ENCODE measurements at places on chromosomes 12 and 14.

GRCh38 chr12:109730306-109731145 lies 16.9 kb downstream of the FAM222A start:
- no peak for DNase-seq

DNA sequence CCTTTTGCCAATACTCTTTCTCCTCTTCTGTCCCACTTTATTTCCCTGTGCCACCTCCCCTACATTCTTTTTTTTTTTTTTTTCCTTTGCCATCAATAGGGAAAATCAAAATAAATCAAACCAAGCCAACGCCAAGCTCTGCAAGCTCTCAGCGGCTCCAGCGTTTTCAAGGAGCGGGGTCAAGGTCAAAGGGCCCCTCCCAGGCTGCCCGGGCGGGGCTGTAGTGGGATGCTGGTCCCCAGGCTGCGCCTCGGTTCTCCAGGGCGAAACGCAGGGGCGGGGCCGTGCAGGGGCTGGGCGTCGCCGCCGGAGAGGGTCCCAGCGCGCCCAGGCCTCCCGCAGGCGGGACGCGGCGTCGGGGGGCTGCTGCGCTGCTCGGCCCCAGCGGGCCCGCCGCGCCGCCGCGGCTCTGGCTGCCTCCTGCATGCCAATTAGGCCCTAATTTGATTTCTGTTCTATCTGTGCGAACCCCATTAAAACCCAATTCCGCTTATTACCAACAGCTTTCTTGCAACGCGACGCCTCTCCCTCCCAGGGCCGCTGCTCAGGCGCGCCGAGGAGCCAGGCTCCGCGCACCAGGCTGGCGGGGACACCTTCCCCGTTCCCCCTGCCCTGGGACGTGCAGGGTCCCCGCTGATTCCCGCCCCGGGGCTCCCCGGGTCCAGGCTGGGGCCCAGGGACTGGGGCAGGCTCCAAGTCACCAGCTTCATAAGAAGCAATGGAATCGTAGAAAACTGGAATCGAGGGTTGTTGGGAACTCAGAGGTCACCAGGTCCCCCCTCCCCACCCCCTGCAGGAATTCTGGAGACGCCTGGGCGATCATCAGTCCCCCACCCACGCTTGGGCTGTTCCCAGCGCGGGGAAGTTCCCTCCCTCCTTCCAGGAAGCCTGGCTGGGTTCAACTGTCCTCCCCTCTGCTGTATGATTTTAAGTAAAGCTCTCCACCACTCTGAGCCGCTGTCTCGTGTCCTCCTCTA lies 50.7 kb upstream of the MAP1LC3B2 start:
- no peak for DNase-seq

DNA sequence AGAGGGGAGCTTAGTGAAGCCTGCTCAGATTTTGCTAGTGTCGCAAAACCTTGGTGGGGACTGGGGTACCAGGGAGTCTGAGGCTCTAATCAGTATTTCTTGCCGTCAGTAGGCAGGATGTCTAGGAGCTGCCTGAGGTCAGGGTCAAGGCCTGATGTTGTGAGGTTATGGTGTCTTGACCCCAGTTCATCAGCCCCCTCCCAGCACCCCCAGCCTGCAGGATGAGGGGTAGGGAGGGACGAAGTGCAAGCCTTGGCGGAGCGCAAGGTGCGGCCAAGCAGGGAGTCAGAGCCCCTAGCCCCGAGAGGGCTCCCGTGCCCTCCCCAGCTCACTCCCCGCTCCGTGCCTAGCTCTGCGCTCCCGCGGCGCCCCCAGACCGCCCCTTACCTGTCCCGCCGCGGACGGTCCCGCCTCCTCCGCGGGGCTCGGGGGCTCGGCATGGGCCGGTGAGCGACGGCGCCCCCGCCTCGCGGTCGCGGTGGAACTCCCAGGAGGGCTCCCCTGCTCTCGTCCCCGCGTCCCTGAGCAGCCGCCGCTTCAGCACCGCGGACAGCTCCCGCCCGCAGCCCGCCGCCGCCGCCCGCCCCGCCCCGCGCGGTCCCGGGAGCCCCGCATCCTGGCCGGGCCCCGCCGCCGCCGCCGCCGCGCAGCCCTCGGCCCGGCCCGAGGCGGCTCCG lies 347 bp downstream of the SYNDIG1L start:
- DNase-seq, result no peak

DNA sequence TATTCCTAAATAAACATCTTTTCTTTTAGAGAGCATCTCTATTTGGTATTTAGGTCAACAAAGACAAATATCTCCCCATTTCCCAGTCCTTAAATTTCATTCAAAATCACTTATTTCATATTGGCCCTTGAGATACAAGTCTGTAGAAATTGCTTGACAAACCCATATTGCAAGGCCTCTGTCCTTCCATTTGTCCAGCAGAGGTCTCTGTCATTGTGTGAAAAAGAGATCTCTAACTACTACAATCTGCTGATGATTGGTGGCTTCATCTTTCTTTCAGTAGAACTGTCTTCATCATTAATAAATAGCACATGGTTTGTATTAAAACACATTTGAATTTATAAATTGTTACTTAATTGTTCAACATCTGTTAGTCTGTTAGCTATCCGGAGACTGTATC lies 252.6 kb downstream of the ACSS3 start:
- DNase-seq, result no peak

DNA sequence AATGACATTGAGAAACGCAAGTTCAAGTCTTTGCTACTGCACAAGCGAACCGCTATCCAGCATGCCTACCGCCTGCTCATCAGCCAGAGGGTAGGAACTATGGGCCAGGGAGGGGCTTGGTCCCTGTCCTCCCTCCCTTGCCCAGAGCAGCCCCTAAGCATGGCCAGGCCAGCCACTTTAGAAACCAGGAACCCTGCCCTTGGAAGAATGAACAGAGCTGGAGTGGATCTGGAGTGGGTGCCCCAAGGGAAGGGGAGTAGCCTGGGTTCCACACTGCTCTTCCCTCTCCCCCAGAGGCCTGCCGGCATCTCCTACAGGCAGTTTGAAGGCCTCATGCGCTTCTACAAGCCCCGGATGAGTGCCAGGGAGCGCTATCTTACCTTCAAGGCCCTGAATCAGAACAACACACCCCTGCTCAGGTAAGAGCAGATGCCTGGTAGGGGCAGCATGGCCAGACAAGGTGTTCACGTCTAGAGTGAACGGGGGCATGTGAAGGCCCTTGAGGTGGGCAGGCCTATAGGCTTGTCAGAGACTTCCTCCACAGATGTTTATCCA lies 55.8 kb downstream of the TPCN1 start:
- DNase-seq, result no peak

DNA sequence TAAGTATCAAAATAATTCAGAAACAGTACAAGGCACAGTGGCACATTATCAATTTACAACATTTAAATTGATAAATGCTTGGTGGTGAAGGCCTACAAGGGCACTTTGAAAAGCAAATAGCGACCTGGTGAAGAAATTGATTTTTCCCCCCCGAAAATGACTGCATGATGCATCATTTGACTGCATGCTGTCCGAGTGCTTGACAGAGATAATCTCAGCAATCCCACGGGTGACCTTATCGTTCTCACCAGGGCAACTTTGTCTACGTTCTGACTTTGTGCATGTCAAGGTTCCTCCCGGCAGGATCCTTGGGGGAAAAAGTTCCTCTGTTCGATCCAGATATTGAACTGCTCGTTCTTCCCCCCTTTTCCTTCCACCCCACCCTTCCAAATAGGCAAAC lies 384.8 kb downstream of the EGLN3 start:
- DNase-seq, result no peak

DNA sequence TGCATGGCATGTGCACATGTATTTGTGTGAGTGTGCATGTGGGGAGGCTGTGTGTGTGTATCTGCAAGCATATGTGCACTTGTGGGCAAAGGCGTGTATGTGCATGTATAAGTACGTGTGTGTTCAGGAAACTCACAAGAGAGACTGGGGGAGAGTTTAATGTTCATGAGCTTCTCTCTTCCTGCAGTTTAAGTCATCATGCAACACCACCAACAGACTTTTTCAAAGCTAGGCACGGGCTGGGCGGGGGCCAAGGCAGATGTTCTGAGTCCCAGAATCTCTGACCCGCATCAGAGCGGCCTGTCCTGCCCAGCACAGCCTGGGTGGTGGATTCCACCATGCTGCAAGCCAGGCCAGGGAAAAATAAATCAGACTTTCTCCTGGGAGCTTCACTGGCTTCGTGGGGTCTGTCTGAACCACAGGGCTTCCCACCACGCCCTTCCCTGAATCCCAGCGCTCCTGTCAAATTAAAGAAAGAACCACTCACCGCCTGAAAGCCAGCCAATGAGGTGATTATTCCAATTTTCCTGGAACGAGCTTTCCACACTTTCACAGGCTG lies 75.7 kb downstream of the PITPNM2 start:
- DNase-seq, result no peak

GRCh38 chr14:52013984-52014600 lies 24.7 kb downstream of the RTRAF start:
- DNase-seq, result no peak

DNA sequence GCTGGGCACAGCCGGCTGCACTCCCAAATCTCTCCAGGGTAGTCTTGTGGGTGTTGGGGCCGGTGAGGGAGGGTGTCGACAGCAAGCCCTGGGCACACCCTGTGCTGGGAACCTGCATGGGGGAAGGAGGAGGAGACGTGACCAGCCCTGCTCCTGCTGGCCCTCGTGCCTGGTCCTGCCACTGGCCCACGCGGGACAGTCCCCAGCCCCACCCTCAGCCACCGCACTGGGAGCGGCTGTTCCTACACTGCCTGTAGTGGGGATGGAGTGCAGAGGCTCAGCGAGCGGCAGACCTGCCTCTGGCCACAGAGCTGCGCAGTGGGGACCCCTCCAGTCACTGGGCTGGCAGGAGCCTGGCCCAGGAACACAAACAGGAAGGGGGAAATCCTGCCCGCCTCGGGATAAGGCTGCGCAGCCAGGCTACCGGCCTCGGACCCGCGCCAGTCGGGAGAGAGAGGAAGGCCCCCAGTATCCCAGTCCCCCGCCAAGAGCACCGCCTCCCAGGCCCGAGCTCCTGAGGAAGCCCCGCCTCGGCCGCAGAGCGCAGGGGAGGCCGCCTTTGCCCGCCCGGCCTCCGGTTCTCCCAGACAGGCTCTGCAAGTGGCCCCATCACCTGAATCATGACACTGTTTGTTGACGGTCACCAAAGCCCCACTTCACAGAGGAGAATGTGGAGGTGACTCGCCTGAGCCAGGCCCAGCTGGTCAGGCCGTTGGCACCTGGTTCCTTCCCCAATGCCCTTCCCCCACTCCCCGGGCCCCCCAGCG lies 10.6 kb downstream of the AHNAK2 start:
- no peak for DNase-seq

DNA sequence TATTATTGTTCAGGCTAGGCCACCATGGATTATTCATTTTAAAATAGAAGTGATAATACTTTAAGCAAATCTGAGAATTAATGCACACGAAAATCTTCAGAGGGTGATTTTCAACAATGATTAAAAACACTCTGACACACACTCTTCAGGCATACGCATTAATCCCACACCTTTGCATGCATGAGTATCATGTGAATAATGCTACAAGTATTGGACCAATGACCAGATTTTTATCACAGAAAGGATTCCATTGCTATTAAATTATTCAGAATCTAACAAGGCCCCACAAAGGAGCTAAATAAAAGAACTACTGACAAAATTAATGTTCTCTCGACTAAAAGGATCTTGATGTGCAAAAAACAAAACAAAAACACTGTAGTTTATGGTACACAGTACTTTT lies 11.1 kb downstream of the EPS8 start:
- no peak for DNase-seq

DNA sequence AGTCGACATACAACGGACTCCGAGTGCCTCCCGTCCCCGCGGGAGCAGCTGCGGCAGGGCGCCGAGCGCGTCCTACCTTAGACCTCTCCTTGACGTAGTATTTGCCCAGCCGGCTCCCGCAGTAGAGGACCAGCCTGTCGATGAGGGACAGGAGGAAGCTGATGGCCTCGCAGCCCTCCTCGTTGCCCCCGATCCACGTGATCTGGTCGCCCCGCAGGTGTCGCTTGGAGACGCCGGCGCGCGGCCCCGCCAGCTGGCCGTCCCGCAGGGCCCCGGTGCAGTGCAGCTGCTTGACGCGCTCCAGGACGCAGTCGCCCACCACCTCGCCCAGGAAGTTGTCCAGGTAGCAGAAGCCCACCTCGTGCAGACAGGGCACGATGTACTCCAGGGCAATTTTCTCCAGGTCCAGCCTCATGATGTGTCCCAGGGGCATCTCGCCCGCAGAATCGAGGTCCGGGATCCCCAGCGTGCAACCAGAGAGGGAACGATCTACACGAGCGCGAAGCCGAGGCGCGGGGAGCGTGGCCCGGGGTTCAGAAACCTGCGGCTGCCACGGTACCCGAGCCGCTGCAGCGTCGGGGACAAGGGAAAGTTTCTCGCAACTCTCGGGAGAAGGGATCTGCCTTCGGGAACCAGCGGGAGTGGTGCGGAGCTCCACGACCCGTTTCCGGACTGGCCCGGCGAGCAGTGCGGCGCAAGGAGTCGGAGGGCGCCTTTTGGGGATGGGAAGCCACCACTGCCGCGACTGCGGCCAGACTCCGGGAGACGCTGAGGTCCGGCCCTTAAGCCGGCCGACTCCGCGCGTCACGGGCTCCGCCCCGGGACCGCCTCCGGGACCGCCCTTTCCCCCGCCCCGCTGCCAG lies at the start of gene EGLN3:
TSS of gene EGLN3 (minus strand) at position 755 of the 863 bp plus-strand sequence. CDS start at position 433, 322 bp downstream.
- DNase-seq, result peak; percentile 9

DNA sequence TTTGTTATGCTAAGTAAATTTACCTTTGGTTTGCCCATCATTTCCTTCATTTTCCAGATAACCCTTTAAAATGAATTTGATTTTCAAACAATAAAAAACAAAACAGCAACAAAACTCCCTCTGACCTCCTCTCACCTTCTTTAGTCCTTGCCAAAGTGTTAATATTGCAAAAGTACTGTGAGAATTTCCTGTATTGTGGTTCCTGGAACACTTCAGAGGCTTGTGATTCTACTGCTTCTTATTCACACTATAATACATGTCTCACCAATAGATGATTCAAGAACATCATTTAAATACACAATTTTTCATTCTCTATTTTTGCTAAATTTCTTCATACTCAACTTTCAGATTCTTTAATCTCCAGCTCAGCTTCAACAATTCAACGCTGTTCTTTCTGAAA lies at the start of gene KLRD1:
TSS of gene KLRD1 (plus strand) at position 241 of the 400 bp plus-strand sequence. CDS start 208 bp downstream, outside the sequence.
- no peak for DNase-seq

DNA sequence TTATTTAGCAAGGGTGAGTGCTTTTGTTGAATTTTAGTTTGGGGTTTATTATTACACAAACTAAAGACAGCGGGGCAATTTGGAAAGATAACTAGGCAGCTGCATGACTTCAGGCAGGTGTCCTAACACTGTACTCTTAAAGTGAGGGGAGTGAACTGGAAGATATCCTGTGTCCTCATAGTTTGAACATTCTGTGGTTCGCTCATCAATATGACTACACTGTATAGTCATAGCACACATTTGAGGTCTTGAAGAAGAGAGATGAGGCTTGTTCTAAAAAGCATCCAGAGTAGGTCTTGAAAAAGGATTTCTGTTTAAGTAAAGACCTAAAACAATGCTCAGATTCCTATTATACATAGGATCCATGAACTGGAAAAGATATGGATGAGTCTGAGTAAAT lies 1.7 kb upstream of the MAP3K9 start:
- DNase-seq, result no peak

- no peak for DNase-seq
These were observed 356.3 kb downstream of the VRK1 start for GRCh38 chr14:97153527-97153926.
